ENCODE measurements at places on chromosomes 5 and 9.

DNA sequence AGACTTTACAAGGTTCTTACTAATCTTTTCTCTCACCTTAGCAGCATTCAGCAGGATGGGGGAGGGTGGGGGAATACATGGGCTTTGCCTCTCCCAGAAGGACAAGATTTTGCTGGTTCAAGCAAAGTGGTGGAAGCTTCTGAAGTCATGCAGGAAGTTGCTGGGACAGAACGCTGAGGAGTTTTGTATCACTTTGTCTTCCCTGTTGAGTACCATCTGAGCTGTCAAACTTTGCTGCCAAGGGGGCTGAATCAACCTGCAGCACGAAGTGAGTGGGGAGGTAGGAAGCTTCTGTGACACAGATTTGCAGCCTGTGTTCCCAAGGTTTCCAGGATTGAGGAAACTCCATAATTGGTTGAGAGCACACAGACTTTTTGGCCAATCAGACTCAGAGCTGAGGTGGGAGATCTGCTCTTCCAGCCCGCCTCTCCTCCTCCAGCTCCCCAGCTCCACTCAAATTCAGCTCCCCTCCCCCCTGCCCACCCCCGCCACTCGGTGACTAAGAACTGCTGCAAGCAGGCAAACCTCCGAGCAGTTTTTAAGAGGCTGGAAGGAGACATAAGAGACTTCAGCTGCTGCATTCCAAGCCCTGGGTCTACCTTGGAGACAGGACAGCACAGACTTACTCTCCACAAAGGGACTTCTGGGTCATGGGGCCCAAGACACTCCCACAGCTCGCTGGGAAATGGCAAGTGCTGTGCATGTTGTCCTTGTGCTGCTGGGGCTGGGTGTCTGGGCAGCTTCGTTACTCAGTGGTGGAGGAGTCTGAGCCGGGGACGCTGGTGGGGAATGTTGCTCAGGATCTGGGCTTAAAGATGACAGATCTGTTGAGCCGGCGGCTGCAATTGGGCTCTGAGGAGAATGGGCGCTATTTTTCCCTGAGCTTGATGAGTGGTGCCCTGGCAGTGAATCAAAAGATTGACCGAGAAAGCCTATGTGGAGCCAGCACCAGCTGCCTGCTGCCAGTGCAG lies at the start of gene PCDHGC5:
TSS of gene PCDHGC5 (plus strand) at position 491 of the 971 bp plus-strand sequence. CDS start at position 651, 160 bp downstream.
- DNase-seq = no peak

DNA sequence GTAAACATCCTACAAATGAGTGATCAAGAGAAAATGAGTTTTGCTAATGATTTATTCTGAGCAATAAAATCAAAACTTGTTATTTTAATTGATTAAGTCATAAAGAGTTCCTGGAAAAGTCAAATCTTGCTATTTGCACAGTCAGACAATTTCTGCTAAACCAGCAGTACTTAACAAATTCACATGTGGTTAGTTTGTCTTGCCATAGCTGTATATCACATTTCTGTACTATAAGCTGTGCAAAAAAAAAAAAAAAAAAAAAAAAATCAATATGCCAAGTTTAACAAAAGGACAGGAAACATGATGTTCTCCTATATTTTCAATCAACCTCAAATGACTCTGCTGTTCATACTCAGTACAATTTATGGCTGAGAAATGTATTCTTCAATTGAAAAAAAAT lies 24.9 kb downstream of the POU5F2 start:
- no peak for DNase-seq

DNA sequence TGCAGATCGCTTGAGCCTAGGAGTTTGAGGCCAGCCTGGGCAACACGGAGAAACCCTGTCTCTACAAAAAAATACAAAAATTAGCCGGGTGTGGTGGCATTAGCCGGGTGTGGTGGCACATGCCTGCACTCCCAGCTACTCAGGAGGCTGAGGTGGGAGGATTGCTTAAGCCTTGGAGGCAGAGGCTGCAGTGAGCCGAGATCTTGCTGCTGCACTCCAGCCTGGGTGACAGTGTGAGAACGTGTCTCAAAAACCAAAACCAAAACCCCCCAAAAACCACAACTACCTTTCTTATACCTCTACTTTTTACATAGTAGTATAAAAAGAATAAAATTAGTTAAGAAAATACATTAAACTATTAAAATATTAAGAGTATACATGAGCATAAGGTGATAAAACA lies 121.2 kb downstream of the RAPGEF6 start:
- no peak for DNase-seq

GRCh38 chr5:17916446-17916845 lies 282.2 kb downstream of the TAF11L14 start:
- DNase-seq = no peak

DNA sequence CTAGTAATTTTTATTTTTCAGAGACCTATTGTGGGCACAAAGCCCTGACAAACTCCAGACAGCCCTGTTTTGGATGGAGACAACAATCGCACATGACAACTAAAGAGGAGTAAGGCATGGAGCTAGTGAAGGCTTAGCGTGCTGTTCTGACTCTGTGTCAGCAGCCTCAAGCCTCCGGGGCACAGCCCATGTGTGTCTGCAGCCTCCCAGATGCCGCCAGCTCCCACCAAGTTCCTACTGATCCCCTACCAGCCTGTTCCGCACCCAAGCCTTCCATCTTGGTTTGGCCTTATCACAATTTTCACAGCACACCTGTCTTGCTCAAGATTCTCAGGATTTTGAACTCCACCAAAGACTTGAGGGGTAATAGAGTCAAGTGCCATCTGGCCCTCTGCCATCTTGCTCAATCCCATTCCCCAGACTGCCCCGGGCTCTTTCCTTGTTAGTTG lies 70.3 kb upstream of the SH3PXD2B start:
- DNase-seq = no peak

- no peak for DNase-seq
Observed at GRCh38 chr5:102760815-102761214, 5.7 kb downstream of the PAM start.

DNA sequence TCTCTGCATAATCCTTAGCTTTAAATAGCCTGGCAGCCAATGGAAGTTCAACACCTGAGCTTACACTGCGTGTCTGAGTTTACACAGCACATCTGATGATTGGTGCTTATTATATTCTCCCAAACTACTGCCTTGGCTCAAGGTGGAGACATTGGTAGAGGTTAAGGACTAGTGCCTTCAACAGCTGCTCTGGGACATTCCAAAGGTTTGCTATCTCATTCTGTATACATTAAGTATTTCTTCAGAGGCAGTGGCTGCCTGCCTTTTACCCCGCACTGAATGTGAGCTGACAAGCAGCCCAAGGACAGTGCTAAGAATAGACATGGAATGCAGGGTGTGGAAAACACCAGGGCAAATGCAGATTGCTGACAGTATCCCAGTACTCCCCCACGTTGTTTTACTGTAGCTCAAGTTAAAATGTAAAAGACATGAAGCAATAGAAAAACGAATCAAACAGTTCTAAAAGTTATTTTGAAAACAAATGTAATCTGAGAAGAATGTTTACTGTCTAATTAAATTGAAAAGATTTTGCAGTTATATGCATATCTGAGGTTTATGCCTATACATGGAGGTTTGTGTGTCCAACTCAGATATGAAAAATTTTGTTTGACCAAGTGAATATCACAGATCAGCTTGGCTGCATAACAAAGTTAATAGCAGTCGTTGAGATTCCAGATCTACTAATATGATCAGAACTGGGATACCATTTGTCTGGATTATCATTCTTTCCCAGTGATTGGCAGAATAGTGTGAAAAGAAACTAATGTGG lies 1.8 kb downstream of the HSPB3 start:
- peak; percentile 73 for DNase-seq

DNA sequence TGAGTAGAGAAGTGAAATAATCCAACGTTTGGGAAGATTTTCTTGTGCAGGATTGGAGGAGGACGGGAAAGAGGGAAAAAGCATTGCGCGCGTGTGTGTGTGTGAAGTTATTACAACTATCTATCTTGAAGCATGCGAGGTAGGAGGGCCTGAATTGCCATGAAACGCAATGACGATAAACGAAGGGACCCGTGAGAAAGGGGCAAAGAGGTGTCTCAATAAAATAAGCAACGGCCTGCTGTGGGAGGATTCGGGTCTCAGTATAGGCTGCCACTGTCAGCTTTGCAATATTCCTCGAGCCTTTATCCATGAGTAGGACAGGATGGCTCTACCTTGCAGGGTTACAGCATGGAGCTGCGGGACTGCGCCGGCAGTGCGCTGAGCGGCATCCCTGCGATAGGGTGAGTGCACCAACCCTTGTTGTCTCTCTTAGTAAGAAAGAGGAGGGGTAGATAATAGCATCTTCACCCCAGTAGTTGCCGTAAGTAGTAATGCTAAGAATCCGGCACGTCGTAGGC lies 631 bp upstream of the RCL1 start:
- DNase-seq = no peak

DNA sequence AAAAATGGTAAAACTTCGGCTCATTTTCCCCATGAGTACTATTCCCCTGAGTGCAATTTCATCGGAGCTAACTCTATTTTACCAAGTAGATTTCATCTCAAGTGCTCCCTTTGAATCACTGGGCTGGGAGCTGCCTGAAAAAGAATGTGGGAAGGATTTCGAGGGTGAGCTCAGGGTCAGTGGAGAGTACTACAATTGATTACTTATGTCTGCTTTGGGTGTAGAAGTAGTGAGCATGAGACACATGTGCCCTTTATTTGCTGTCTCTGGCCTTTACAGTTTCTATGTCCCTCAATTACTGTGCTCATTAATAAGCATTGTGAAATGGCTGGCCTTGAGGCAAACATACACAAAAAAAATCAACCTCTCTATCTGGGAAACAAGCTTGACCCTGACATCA lies 172.7 kb upstream of the RFX3 start:
- DNase-seq = no peak
